Right renal pelvis (tissue), 4 donors: ENCODE measurements at places on chromosomes 13 and 19. TPM values are rescaled to one million over a fixed set of nuclear protein-coding genes. Genes with fewer than 3 reads are reported as not detected.

GRCh38 chr19:37817180-37817981 lies 38.0 kb upstream of the ZNF573 start:
- DNase-seq: peak; percentile 78

- DNase-seq: no peak
These were observed 116.8 kb downstream of the ENOX1 start for GRCh38 chr13:43669964-43670363.

Gene C19orf38
- polyA plus RNA-seq: 2.0 TPM

DNA sequence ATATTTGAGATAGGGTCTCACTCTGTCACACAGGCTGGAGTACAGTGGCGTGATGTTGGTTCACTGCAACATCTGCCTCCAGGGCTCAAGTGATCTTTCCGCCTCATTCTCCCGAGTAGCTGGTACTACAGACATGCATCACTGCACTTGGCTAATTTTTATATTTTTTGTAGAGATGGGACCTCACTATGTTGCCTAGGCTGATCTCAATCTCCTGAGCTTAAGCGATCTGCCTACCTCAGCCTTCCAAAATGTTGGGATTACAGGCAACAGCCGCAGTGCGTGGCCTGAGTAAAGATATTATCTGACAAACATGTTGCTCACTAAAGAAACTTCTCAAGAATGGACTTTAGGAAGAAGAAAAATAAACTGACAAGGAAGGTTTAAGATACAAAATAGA lies 125.4 kb upstream of the ABCC4 start:
- DNase-seq: no peak

GRCh38 chr19:18639706-18640243 lies 2.9 kb downstream of the KLHL26 start:
- DNase-seq: no peak

DNA sequence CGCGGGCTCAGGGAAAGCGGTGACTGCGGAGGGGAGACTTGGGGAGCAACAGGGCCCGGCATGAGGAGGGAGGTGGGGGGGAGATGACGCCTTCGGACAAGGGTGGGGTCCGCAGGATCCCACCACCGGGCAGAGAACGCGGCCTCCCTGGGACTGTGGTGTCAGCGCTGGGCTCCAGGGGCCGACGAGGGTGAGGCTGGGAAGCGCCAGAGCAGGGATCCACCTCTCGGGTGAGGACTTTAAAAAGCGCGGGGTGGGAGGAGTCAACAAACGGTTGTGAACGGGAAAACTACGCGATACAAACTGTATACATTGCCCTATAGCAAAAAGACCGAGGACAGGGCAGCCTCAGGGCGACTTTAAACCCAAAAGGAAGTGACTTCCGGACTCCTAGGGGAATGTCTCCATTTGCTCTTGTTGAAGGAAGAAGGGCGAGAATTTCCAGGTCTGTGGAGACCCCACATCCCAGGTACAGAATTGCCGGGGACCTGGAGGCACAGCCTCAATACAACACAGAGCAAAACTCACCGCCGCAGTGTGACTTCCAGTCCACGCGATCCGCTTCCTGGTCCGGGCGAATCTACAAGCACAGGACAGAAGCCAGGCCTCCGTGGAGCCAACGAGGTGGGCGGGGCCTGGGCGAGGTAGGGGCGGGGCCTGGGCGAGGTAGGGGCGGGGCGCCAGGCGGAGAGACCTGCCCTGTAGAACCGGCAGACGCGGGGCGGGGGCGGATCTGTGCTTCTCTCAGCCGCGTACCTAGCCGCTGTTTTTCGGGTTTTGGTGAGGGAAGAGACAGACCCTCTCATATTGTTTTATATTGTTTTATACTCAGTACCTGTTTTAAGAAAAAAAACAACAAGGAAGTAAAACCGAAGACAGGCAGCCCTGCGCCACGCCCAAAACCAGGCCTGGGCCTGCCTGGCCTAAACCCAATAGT lies at the start of gene ZNF888:
Gene ZNF888 (minus strand): TSS at position 588 of the 937 bp plus-strand sequence. CDS start 5,555 bp downstream, outside the sequence.
- DNase-seq: peak; percentile 59

Gene ASF1B
- 18.7 TPM for polyA plus RNA-seq

DNA sequence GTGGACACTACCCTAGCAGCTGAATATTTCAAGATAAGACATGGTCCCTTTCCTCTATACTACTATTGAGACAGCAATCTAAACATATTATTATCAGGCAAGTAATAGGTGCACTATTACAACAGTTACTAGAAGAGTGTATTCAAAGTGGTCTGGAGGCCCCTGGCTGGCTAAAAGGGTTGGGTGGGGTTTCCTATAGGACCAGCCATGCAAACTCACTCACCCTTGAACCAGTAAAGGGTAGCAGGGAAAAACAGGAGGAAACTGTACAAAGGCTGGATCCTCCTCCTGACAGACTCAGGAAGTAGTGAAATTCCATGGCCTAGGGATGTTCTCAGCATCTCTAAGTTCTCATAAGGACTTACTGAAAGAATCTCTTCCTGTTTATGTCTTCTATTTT lies 7.7 kb downstream of the SMAD9 start:
- no peak for DNase-seq

Gene CYP2S1
- polyA plus RNA-seq: 0.22 TPM

DNA sequence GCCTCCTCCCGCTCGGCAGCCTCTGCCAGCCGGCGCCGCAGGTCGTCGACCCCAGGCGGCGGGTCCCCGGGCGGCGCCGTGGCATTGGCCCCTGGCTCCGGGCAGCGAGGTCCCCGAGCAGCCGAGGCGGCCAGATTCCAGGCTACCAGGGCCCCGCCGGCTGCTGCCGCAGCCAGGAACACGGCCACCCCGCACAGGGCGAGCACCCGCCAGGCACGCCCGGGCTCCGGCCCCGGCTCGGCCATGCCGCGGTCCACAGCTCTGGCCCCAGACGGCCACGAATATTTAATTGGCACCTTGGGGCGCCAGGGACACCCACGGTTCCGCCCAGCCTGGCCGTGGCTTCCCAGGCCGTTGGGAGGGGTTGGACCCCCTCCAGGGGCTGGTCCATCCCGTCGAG lies at the start of gene CCDC194:
Gene CCDC194 (minus strand): TSS at position 283 of the 400 bp plus-strand sequence. CDS start 38 bp downstream, at position 245.
- DNase-seq: no peak

DNA sequence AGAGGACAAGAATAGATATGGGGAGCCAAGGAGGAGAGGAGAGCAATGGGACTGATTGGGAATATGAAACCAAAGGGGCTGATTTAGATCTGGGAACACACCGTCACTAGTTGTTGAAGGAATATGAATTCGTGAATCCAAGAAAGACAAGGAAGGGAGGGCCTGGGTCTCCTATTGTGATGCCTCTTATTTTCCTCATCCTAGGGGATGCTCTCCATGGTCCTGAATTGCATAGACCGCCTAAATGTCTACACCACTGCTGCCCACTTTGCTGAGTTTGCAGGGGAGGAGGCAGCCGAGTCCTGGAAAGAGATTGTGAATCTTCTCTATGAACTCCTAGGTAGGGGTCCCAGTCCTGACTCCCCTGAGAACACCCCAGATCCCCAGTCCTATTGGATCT lies 21.5 kb downstream of the RYR1 start:
- DNase-seq: peak; percentile 31

Gene ADAMTSL5
- 0.30 TPM for polyA plus RNA-seq

Gene THSD1
- 7.0 TPM for polyA plus RNA-seq

DNA sequence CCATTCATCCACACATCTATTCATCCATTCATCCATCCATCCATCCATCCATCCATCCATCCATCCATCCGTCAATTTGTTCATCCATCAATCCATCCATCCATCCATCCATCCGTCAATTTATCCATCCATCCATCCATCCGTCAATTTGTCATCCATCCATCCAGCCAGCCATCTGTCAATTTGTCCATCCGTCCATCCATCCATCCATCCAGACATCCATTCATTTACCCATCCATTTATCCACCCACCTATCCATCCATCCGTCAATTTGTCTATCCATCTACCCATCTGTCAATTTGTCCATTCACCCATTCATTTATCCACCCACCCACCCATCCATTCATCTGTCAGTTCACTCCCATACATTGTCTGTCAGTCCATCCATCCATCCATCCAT lies 209.5 kb upstream of the ZNF536 start:
- no peak for DNase-seq

GRCh38 chr19:44529536-44529935 lies at the start of gene CEACAM20:
TSS of gene CEACAM20 (minus strand) at chr19:44529675. CDS start at chr19:44529509, 166 bp downstream.
- no peak for DNase-seq

Gene VSIG10L
- 5.0 TPM for polyA plus RNA-seq

DNA sequence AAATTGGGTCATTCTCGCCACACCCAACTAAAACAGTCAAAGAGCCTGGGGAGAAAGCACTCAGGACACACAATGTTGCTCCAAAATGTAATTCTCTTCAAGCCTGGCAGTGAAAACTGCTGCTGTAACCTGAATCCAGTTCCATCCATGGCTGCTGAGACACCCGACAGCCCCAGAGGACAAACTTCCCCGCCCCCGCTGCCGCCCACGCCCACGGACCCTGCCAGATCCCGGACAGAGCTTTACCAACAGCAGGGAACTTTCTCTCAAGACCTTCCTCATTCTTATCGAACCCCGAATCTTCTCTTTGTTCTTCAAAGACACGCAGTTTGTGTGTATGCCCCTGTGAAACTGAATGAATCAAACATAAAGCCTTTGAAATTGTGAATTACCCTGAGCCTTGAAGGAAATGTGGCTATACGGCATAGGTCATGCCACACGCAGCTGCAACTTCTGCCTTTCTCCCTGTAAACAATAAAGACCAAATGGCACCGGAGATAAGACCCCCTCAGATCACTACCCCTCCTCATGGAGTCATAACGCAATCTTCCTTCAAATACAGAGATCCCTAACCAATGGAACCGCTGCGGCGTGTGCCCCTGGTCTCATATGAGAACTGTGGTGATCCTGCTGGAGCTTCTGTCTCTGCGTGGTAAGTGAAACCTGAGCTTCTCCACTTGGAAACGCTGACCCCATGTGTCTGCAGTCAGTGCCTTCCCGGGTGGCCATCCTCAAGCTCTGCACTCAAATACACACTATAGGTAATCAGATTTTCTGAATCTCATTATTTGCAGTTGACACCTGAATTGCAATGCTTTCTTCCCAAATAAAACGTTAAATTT lies 4.8 kb upstream of the LAMP1 start:
- DNase-seq: no peak

DNA sequence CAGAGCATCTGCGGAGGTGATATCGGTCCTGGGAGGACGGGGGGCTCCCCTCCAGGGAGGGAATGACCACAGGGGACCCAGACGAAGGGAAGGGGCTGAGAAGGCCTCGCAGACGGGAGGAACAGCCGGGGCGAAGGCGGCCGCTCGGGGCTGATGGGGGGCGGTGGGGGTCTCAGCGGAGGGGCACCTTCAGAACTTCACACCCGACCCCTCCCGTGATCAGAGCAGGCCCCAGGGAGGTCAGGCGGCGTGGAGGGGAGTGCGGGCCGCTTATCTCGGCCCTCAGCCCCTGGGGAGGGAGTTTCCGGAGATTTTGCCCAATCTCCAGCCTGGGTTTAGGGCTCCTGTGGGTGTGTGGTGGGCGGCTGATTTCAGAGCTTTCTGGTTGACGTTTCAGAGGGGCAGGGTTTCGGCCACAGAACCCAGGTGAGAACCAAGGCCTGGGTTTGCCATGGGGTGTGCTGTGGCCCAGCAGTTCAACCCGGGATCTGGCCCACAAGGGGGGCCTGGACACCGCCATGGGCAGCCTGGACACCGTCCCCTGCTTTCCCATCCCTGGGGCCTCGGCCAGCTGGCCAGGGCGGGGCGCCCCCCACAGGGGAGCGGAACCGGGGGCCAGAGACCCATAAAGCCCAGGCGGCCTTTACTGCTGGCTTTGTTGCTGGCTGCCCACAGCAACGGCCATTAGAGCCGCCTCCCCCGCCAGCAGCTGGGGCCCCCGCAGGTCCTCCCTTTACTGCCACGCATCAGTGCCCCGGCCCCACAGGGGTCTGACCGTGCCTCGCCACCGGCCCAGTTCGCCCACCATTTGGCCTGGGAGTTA lies 29.0 kb downstream of the ARID3A start:
- no peak for DNase-seq

Gene IRF2BP1
- 20.7 TPM for polyA plus RNA-seq

Gene ZNF540
- polyA plus RNA-seq: 6.0 TPM

Gene SLC8A2
- polyA plus RNA-seq: 0.20 TPM

GRCh38 chr19:18233224-18233825 lies 7.1 kb upstream of the PDE4C start:
- DNase-seq: peak; percentile 62

- DNase-seq: no peak
These were observed 27.1 kb upstream of the N4BP2L1 start for GRCh38 chr13:32454886-32455593.

DNA sequence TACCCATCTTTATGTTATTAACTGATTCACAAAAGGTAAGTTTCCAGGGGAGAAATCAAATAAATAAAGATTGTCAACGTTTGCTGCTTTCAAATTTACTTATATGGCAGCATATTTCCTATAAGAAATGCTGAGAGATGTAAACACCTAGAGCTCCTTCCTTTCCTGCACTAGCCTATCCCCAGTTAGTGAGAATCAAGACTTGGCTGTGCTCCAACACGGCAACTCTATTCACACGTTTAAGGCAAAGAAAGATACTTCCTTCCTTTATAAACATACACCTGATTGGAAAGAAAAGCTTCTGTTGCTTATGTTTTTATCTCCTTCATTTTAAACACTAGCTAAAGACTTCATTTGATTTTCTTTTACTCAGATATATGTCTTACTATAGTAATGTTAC lies 107.0 kb downstream of the PCDH9 start:
- DNase-seq: no peak

Gene ZNF699
- 7.1 TPM for polyA plus RNA-seq

Gene ZNF556
- 0.97 TPM for polyA plus RNA-seq

Gene IGFL1
- not detected for polyA plus RNA-seq

- no peak for DNase-seq
These were observed 15.6 kb downstream of the PABPC3 start for GRCh38 chr13:25111585-25111956.

Gene ZBTB32
- 0.37 TPM for polyA plus RNA-seq

Gene GIPR
- 0.65 TPM for polyA plus RNA-seq

Gene NR2C2AP
- polyA plus RNA-seq: 15.1 TPM

DNA sequence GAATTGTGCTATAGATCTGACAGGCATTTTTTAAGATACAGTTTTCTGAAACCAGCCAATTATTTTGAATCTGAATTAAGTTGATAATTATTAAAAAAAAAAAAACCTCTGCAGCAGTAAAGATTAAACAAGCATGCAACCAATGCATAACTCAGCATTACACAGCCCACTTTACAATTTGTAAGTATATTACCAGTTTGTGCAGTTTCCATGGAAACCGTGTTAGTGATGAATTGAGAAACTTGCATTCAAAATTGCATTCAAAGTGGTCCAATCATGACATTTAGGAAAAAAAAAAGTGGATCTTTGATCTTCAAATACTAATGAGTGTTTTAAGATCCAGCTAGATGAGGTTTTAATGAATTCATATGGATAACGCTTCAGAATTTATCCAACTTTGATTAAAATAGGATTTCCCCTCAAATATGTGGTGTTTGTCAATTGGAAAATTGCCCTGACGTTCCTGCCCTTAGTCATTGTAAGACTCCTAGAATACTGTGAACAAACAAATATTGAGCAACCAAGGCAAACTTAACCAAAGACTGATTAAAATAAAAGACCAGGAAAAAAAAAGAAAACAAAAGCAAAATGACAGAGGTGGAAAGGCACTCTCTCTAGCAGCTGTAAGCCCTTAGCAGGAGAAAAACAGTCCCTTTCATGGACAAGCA lies 314.8 kb upstream of the MAB21L1 start:
- DNase-seq: no peak
